ENCODE measurements at places on chromosomes 4 and X.

GRCh38 chrX:14700982-14701381, 171.6 kb downstream of the GLRA2 start:
- no peak for DNase-seq

DNA sequence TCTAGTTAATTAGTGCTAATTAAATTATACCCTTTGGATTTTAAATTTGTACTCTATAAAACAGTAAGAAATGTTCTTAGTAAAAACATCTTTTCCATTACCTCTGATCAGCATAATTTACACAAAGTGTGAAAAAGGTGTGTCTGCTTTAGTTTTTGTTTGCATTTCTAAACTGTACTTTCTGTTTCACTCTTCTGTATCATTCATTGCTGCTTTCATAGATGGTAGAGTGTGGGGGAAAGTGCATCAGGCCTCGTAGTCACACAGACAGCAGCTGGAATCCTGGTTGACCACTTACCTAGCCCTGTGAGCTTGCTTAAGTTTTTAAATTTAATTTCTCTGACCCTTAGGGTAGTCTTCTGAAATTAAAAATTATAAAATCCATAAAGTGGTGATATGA, 275.4 kb upstream of the PITX2 start:
- DNase-seq = no peak

DNA sequence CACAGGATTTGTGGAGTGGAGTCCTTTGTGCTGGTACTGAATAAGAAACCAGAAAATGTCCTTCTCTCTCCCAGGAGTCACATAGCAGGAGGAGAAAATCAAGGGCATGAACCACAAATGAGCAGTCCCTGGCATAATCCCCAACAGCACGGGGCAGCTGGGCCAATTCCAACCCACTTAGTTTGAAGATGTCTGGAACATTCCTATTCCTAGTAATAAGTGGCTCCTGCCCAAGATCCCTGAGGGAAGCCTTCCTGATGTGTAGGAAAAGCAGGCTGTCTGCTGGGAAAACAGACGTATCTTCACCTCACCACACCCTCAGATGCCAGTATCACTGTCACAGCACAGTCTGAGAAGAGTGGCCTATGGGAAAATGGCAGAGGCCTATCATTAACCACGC, 182.8 kb upstream of the MAP3K15 start:
- DNase-seq = no peak

DNA sequence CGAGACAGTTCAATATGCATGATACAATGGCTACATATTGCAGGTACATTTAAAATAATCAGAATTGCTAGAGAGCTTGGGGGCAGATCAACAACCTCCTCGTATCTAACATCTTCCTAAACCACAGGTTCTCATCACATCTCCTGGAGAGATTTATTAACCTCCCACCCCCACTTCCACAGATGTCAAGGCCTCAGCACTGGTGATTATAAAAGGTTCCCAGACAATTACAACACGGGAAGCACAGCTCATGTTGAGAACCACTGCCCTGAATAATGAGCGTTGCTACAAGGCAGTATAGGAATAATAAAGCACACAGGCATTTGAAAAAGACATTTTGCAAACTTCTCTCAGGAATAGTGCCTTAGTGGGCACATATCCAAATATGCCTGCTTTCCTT, 42.8 kb downstream of the ELOVL6 start:
- DNase-seq = no peak

DNA sequence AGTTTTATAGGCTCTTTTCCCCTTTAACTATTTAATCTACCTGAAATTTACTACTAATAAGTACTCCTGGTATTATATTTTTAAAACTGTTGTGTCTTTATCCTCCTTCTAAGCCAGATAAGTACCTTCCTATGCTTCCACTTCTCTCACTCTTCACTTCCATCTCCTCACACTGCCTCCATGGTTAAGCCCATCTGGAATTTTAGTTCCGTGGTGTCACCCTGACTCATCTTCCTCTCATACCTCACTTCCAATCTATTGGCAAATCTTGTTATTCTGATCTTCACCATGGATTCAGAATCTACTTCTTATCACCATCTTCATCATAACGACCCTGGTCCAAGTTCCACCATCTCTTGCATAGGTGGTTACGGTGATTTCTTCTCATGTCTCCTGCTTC, 32.7 kb upstream of the DAPP1 start:
- DNase-seq = no peak

- DNase-seq = no peak
Measured at GRCh38 chr4:158912806-158913205, 144.0 kb downstream of the FNIP2 start.

DNA sequence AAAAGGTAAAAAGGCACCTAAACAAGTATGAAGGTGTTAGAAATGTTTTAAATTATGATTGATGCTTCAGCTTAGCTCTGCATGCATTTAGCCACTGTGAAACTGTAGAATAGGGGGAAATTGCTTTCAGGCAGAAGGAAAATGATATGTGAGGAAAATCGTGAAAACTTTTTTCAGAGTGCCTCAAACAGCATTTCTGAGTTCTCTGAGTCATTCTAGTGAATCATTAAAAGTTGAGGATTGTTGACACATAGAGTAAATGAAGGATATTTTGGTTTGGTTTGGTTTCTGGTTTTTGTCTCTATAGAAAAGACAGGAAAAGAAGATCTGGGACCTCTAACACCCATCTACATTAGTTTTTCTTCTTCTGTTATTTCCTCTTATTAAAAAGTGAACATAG, 332.5 kb upstream of the TRAM1L1 start:
- DNase-seq = no peak

DNA sequence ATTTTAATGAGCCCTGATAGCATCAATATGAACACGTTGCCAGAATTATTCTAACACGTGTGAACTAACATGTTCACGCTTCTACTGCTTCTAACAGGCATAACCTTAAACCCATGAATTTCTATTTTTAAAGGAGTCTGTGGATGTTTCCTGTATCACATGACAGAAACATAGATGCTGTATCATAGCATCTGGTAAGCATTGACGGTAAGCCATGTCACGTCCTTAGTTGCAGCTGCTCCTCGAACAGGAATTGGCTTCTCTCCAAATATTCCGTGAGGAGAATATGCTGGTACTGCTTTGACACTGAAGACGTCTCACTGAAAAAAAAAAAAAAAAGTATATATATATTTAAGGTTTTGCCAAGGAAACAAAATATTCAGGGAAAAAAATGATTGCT, 105.1 kb upstream of the MXRA5 start:
- DNase-seq = no peak

- no peak for DNase-seq
Measured at GRCh38 chr4:3685081-3685645, 81.0 kb upstream of the ADRA2C start.

DNA sequence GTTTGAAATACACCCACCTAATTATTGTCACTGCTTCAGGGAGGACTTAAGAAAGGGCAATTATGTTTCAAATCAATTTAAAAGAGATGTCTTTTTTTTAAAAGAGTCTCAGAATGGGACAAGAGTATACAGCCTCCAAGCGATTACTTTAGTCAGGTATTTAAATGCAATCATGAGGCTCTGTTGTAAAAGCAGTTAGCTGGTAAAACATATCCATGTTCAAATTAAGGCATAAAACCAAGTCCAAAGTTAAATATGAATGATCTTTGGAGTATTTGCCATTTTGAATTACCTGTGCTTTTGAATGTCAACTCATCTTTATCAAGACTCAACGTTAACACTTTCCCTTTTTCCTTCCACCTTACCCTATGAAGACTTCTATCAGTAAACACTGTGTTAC, 13.7 kb downstream of the RPS6KA6 start:
- no peak for DNase-seq

DNA sequence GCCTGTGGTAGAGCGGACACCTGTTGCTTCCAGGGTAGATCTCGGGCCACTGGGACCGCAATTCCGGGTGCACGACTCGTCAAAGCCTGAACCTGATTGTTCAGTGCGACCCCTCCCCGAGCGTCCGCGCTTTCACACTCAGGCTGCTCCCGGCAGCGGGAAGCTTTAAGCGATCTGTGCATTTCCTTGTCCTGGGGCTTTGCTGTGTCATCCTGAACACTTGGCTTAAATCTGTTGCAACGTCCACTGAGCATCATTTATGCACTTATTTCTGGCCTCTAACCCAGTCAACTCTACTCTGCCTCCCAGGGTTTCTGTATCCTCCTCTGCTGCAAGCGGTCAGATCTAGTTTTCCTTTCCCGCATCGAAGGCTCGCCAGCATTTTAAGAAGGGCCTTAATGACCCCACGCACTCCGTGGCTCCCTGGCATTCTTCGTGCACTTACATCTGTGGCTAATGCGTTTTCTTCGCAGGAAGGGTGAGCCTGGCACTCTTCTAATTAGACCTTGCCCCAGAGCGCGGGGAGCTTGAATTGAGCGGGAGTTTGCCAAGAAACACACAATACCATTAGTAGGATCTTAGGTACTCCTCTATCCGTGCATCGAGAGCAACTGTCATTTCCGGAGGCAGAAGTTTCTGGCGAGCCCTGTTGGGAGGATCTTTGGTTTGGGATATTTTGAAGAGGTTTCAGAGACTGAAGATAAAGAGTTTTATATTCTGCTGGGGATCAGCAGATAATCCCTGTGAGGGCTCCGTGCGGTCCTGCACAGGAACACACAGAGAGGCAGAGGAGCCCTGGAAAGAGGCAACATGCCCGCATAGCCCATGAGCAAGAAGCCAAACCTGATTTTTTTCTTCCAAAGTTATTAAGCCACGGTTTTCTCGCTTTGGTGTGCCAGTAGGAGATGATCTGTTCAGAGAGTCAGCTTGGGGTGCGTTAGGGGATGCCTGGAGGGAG, 654 bp upstream of the DDIT4L start:
- no peak for DNase-seq

GRCh38 chrX:23954396-23954795, 46.6 kb downstream of the CXorf58 start:
- no peak for DNase-seq

- DNase-seq = no peak
Measured at GRCh38 chr4:102535398-102536082, 34.4 kb downstream of the NFKB1 start.

DNA sequence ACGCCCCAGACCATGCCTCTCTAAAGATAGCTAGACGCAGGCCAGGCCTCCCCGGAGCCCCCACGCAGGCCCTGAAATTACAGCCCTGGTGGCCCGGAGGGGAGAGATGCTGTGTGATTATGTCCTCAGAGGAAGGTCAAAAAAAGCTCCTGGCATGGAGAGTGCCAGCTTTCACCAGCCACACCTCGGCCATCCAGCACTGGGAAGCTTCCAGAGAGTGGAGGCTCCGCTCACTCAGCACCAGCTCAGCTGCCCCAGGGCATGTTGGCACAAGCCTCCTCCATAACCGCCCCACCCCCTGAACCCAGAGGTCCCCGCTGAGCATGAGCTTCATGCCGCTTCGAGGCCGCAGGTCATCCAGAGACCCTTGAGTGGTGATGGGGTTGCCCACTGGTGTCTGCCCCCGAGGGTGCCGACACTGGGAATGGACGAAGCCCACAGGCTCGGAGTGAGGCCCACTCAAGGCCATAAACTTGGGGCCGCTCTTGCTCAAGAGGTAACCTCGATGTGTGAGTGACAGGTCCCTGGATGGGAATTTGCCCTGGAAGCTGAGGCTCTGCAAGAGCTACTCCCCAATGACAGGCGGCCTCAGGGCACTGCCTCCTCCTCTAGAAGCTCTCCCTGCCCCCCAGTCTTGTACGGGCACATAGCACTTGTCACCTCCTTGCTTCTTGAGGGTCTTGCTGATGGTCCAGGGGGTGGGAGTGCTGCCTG, 4.4 kb upstream of the BGN start:
- DNase-seq = no peak

- no peak for DNase-seq
Measured at GRCh38 chrX:41718481-41719235, 5.3 kb upstream of the GPR82 start.

DNA sequence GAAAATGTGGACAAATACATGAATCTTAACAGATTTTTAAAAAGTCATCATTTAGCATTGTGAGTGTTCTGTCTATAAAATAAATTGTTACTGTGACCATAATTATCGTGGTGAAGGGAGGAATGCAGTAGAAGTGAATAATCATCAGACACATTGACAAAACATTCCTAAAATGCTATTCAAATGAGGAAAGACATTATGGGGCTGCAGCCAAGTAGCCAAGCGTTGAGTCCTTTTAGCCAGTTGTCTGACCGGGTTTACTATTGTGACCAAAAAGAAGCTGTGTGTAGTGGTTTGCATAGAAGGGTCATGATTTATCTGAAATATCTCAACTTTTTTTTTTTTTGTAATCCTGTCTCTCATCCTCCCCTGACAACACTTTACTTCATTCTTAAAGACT, 19.5 kb downstream of the WWC2 start:
- DNase-seq = no peak

DNA sequence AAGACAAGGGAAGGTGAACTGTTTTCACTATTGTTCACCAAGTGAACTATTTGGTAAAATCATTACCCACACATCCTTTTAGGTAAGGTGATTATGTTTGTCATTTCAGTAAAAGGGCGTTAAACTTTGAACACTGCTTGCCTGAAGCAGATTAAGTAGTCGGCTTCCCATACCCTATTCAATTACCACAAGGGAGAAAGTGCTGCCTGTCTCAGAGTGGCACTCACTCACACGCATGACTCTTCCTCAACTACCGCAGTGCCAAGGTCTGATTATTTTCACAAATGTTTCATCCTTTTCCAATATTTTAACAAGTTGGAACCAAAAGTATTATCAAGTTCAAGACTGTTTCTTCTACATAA, 11.0 kb downstream of the VEGFC start:
- DNase-seq = no peak

DNA sequence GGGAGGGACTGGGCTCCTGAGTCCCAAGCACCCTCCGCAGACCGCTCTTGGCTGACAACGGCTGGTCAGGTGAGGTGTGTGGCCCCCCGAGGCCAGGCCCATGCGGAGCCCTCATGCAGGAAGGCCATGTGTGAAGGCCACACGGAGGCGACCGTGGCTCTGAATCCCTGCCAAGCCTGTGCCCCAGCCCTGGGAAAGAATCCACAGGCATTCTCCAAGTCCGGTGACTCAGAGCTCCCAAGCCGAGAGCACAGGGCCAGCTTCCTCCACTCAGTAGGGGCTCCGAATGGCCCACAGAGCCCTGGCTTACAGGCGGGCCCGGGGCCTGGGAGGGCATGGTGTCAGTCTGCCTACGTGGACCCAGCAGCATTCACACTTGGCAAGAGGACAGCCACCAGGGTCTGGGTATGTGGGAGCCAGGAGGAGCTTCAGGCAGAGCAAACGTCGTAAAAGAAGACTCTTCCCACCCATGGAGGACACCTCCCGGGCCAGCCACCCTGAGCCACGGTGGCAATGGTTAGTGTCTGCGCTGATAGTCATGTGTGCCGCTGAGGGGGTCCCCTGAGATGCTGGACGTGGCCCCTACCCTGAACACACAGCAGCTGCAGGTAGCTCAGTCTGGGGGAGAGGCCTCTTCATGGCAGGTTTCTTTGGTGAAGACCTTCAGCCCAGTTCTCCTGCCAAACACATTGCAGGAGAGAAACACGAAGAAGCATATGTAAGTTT, 105.7 kb downstream of the PSAPL1 start:
- DNase-seq = no peak

GRCh38 chr4:176744091-176744490, 48.6 kb downstream of the VEGFC start:
- DNase-seq = no peak

- no peak for DNase-seq
Measured at GRCh38 chr4:3701271-3701734, 64.9 kb upstream of the ADRA2C start.

- no peak for DNase-seq
Measured at GRCh38 chr4:48604527-48604926, 114.5 kb downstream of the ZAR1 start.

- no peak for DNase-seq
Measured at GRCh38 chrX:40853816-40854123, 118.4 kb upstream of the MED14 start.

- DNase-seq = no peak
Measured at GRCh38 chrX:118503260-118504041, 7.8 kb downstream of the DOCK11 start.

GRCh38 chr4:90081432-90082144, 45.6 kb upstream of the CCSER1 start:
- DNase-seq = no peak

All from stimulated activated CD4-positive, alpha-beta T cell treated with anti-CD3 and anti-CD28 coated beads, Interleukin-4, amount 100 ng/mL, for 4 hours (primary cell).